ENCODE measurements at places on chromosomes 5 and 9. TPM values are rescaled to one million over a fixed set of nuclear protein-coding genes. Genes with fewer than 3 reads are reported as not detected.

GRCh38 chr9:114053246-114054005 is 24.7 kb downstream of the AMBP start:
- DNase-seq: no peak

- no peak for DNase-seq
Observed at GRCh38 chr9:89505911-89506310, 8.0 kb upstream of the SEMA4D start.

DNA sequence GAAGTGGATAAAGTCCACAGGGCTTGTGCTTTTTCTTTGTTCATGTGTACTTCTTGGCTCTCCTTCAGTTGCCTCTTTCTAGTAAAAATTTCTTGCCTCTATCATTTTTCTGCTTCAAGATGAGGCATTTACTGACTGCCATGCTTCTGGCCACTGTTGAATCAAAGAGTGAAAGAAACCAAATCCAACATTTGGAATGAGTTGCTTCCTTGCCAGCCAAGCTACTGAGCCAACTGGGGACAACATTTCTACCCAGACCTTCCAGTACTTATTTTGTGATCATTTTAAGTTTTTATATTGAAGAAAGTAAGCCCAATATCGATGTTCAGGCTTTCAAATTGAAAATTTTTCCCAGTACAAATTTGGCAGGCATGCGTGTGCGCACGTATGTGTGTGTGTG is 73.2 kb downstream of the SNCAIP start:
- DNase-seq: no peak

DNA sequence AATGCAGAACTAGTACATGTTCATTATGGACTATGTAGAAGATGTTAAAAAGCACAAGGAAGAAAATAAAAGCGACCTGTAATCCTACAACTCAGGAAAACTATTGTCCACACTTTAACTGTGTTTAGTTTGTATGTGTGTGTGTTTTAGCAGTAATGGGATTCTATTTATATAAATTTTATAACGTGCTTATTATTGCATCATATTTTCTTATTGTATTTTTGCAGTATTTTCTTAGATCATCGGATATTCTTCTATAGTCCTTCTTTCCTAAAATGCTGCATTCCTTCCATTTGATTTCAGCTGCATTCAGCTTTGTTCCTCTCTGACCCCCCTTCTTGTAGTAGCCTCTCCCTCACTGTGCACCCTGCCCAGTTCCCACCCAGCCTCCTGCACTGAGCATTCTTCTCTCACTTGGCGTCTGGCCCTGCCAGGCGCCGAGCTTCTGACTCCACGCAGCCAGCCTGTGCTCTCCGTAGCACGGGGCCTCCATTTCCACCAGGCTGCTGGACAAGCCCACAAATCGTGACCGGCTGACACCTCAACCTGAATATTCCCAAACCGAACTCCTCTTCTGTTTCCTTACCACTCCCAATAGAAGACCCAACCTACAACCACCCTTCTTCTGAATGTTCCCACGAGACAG is 39.9 kb downstream of the MVB12B start:
- no peak for DNase-seq

GRCh38 chr5:68181039-68181599 is 34.4 kb upstream of the PIK3R1 start:
- DNase-seq: no peak

- DNase-seq: no peak
Observed at GRCh38 chr9:129321286-129322021, 143.4 kb upstream of the IER5L start.

GRCh38 chr9:86983249-86983619 is 35.9 kb upstream of the GAS1 start:
- no peak for DNase-seq

- no peak for DNase-seq
Observed at GRCh38 chr9:130815242-130815808, 19.7 kb upstream of the ABL1 start.

DNA sequence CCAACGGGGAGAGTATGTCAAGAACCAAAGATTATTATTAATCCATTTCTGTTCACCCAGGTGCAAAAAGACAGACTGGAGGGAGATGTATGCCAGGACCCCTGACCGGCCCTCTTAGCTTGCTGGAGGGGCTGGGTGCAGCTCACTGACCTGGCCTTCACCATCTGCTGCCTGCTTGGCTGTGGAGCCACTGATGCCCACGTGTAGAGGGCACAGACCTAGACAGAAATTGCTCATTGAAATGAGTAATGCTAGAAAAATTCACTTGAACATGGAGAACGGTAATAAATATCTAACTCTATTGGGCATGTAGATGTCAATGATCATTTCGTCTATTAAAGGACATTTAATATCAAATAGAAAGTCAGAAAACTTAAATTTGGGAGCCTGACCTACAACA is 58.8 kb upstream of the ERCC6L2 start:
- DNase-seq: no peak

DNA sequence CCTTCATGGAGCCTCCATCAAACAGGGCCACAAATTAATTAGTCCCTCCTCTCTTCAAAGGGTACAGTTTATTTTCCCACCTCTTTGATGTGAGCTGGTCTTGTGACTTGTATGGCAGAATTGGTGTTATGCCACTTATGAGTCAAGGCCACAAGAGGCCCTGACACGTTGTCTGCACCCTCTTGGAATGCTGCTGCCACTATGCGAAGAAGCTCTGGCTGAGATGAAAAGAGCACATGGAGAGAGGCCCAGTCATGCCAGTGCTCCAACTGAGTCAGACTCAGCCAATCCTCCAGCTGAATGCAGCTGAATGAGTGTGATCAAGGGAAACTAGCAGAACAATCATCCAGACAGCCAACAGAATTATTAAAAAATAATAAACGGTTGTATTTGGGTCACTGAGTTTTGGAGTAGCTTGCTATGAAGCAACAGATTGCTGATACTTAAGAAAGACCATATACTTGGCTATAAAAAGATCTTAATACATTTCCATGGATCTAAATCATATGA is 128.3 kb downstream of the MARCHF11 start:
- DNase-seq: no peak

- DNase-seq: no peak
Observed at GRCh38 chr5:171813813-171814490, 28.3 kb downstream of the SMIM23 start.

DNA sequence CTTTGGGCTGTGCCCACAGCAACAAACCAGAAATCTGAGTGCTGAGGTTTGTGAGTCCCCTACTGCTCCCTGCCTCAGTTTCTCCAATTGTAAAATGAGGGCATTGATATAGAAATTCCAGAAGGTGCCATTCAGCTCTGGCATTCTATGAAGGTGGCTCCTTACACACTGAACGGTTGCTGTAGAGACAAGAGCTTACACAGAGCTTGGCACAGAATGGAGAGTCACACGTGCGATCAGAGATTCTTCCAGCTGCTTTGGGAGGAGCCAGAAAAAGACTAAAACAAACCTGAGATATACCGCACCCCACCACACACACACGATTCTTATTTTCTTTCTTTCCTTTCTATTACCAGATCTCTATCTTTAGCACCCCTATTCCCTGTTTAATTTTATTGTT is 122.7 kb downstream of the SLIT3 start:
- no peak for DNase-seq

- DNase-seq: no peak
Observed at GRCh38 chr5:176955895-176956294, 50.7 kb downstream of the UIMC1 start.

DNA sequence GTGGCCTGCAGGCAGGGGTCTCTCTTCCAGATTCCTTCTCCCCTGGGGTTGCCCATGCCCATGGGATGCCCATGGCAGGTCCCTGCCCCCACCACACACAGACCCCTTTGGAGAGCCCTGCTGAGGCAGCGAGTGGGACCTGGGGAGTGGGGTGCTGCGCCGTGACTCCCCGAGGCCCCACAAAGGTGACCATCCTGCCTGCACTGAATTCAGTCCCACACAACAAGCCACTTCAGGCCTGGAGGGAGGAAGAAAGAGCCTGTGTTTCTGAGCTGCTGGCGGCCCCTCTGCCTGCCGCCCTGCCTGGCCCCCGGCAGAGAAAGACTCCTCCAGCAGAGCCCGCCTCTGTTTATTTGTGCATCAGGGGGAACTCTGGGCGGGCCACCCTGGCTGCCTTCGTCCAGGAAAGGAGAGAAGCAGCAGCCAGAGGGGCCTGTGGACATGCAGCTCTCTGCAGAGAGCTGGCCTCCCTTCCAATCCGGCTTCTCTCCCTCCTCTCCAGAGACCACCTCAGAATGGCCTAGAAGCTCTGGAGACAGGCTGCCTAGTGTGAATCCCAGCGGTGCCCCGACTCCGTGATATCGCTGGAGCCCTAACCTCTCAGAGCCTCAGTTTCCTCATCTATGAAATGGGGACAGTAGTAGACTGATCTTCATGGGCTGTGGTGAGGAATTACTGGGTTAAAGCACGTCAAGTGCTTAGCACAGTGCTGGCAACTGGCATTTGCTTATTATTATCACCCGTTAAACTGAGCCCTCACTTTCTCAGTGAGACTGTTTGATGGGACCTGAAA is 72.9 kb downstream of the COL27A1 start:
- DNase-seq: no peak

DNA sequence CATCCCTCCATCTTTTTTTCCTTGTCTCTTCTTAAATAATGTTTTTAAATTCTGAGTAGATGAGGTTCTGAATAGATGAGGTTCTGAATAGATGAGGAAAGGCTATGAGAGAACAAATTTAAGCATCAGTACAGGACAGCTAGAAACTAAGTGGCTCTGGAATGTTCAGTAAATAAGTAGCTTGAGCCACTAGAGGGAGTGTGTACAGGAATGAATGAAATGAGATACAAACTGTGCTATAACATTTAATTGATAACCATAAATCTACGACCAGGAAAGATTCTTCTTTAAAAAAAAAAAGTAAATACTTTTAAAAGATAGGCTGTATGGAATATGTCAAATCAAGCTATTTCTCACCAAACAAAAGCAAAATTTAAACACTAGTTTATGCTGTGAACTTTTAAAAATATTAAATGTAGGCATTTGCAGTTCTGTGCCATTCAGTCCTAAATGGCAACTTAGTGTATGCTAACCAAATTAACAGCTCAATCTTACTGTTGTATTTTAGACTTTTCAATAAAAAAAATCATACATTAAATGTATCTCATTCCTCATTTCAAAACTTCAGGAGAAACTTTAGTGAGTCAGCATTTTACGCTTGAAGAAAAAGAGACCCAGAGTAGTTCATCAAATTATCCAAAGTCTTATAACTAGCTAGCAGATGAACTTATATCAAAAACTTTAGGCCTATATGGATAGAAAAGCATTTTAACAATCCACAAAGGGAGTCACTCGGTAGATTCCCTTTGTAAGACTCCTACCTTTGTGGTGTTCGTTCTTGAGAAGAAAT is 70.4 kb upstream of the SNX2 start:
- no peak for DNase-seq

- no peak for DNase-seq
Observed at GRCh38 chr9:35688558-35689541, 875 bp downstream of the TPM2 start.

DNA sequence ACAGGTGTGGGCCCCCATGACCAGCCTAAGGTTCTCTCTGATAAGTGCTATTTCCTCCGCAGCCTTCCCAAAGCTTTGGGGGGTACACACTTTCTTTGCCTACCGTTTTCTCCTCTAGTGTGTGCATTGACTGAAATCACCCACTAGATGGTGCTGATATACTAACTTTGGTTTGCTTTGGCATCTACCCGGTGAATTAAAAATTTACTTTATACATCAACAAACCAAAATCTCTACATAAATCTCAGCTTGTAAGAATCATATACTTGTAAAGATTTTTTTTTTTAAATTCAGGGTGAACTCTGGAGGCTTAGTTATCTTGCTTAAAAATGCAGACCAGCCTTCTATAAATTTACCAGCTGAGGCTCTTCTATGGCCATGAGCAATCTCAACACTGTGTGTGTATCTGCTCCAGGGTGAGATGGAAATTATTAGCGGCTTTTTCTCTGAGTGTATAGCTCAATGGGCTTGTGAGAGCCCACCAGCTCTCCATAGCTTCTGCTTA is 475.7 kb upstream of the TNC start:
- DNase-seq: no peak

GRCh38 chr5:56515011-56515410 is 281.9 kb upstream of the ANKRD55 start:
- DNase-seq: no peak

DNA sequence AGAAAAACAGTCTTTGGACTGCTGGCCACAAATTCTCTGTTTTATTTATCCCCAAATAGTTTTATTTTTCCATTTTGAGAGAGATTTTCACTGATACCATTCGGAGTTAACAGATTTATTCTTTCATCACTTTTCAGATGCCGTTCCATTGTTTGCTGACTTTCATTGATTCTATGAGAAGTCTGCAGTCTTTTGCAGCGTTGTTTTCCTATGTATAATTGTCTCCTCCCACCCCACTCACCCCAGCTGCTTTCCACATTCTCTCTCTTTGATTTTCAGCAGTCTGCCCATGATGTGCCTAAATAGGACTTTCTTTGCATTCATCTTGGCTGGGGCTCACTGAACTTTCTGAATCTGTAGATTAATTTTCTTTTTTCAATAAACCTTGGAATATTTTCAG is 107.6 kb downstream of the C9orf50 start:
- no peak for DNase-seq

- DNase-seq: no peak
Observed at GRCh38 chr5:78286290-78286689, 8.2 kb downstream of the AP3B1 start.

- DNase-seq: no peak
Observed at GRCh38 chr5:63008195-63008594, 429.6 kb downstream of the LRRC70 start.

GRCh38 chr5:82349652-82350051 is 71.5 kb upstream of the RPS23 start:
- DNase-seq: peak; percentile 13

- DNase-seq: no peak
Observed at GRCh38 chr9:107141967-107142366, 141.1 kb upstream of the RAD23B start.

TEX48 gene
- total RNA-seq: not detected

FGF1 gene
- not detected for total RNA-seq

PCDH1 gene
- not detected for total RNA-seq

SPATA31A3 gene
- total RNA-seq: not detected

AGXT2 gene
- total RNA-seq: not detected

Data from naive thymus-derived CD8-positive, alpha-beta T cell (primary cell).